ENCODE measurements at places on chromosomes 5 and 9.
A peak's percentile ranks its signal among the peaks of the same experiment; 100 is the strongest.

DNA sequence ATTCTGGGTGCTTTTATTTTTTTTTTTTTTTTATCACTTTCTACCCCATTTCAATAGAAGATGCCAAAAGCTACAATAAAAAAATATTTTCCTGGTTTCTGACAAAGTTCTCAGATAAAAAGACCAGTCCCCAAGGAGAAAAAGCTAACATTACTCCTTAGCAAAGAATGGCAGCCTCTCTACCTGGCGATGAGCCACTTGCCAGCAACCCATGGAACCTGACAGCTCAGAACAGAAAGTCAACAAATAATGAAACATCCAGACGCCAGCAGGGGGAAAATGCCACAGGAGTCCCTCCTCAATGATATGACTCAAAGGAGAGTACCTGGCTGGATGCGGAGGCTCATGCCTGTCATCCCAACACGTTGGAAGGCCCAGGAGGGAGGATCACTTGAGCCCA is 123.2 kb downstream of the MYO10 start:
- no peak for DNase-seq

- no peak for DNase-seq
These were observed 53.0 kb upstream of the PHYKPL start for GRCh38 chr5:178285399-178286225.

- DNase-seq = no peak
These were observed 10.6 kb downstream of the EGFL7 start for GRCh38 chr9:136673088-136673974.

GRCh38 chr5:19855031-19855430 is 133.0 kb downstream of the CDH18 start:
- no peak for DNase-seq

DNA sequence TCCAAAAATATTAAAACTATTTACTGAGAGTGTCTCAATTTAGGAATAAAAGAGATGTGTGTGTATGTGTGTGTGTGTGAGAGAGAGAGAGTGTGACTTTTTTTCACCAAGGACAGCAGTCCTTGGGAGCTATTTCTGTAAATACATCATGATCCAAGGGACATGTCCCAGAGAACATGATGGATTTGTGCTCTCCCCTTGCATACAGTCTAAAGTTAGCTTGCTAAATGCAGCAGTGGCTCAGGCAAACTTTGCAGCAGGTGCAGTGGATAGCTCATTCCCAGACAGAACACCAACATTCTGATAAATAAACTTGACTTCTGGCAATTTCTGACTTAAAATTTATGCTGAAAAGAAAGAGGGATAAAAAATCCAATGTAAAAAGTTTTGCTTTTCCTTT is 55.4 kb upstream of the SGCD start:
- no peak for DNase-seq

- DNase-seq = no peak
These were observed 69.0 kb downstream of the SCAMP1 start for GRCh38 chr5:78429332-78429980.

GRCh38 chr5:80346055-80346454 is 26.3 kb downstream of the SPZ1 start:
- peak; percentile 2 for DNase-seq

- DNase-seq = no peak
These were observed 4.6 kb upstream of the SLC9A3 start for GRCh38 chr5:528629-529511.

DNA sequence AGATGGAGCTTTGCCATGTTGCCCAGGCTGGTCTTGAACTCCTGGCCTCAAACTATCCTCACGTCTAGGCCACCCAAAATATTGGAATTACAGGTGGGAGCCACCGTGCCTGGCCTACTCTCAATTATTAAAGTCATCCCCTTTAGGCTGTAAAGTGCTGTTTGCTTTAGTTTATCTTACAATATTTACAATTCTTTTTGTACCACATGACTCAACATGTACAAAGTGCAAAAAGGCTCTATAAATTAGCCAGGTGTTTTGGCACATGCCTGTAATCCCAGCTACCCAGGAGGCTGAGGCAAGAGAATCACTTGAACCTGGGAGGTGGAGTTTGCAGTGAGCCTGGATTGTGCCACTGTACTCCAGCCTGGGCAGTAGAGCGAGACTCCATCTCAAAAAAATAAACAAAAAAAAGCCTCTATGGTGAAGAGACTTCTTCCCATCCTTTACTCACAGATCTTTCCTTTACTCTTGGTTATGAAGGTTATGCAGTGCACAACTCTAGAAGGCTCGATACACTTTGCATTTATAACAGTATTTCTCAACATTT is 28.5 kb upstream of the MLLT3 start:
- no peak for DNase-seq

- no peak for DNase-seq
These were observed 9.3 kb upstream of the COL5A1 start for GRCh38 chr9:134632329-134632728.

GRCh38 chr9:130030651-130031127 is 12.3 kb downstream of the FNBP1 start:
- no peak for DNase-seq

GRCh38 chr9:37968228-37968701 is 64.3 kb upstream of the SLC25A51 start:
- no peak for DNase-seq

DNA sequence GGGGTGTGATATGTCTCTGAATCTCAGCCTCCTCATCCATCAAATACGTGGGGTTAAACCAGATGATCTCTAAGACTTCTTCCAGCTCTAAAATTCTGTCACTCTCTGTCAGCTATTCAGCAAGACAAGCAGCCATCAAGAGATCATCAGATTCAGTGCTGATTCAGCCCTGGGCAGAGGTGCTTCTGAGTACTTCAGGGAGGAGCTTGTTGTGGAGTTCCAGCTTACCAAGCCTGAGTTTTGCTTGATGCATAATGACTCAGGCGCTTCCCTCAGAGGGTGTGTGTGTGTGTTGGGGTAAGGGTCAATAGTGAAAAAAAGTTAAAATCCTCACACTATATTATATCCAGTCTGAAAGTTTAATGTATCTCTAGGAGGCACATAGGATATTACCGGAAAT is 29.6 kb upstream of the TAF1L start:
- no peak for DNase-seq

DNA sequence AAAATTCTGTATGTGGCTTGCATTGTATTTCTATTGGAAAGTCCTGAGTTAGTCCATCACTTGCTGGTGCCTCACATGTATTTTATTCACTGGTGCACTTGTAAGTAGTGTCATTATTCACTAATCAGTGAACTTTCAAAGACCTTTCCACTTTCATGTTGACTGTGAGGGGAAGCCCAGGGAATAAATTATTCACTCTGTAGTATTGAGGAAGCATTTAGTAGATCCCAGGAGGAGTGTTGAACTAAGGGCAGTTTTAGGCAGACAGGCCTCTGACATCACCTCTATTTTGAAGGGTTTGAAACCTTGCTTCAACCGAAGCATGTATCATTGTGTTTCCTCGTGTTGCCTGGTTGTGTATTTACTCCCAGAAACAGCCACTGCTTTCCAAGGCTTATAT is 705.4 kb upstream of the RIOK2 start:
- DNase-seq = no peak

DNA sequence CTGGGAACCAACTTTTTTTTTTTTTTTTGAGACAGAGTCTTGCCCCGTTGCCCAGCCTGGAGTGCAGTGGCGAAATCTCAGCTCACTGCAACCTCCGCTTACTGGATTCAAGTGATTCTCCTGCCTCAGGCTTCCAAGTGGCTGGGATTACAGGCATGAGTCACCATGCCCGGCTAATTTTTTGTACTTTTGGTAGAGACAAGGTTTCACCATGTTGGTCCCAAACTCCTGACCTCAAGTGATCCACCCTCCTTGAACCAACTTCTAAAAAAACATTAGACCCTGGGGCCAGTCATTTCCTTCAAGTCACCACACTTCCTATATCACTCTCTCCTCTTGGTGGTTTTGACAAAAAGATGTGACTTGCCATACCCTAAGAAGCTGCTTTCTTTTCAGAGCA is 10.9 kb upstream of the SHROOM1 start:
- DNase-seq = no peak

DNA sequence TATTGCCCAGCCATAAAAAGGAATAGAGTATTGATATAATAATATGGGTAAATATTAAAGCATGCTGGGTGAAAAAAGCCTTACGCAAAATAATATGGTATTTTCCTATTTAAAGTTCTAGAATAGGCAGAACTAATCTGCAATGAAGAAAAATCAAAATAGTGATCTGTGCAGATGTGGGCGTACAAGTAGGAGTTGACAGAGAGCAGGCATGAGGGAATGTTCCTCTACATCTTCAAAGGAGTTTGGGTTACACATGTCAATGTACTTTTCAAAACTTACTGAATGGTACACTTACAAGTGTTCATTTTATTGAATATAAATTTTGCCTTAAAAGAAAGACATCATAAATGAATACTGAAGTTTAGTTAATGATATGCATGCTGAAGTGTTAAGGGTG is 33.0 kb upstream of the ZBED3 start:
- no peak for DNase-seq

DNA sequence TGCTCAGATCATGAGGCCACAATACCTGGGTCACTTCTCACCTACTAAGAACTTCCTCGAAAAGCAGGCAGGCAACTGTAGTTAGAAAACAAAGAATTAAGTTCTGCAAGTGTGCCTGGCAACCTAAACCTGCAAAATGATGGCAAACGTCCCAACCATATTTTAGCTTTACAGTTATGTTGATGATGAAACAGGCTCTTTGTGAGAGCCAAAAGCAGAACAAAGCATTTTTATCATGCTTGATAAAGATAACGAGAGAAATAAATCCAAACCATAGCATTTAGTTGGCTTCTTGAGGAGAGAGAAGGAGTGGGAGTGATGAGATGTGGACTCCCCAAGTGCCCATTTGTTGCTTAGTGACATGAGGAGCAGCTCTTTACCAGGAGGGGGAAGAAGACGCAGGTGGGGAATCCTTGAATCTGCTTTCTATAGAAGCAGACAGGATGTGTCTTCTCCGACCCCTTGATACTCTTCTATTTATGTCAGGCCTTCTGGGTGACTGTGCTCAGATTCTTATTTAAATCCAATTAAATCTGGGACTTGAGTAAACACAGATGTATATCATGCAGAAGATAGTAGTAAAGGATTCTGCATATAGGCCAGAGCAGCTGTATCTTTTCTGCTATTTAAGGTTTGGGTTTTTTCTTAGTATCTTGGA is 221.2 kb downstream of the TMEM167A start:
- no peak for DNase-seq

DNA sequence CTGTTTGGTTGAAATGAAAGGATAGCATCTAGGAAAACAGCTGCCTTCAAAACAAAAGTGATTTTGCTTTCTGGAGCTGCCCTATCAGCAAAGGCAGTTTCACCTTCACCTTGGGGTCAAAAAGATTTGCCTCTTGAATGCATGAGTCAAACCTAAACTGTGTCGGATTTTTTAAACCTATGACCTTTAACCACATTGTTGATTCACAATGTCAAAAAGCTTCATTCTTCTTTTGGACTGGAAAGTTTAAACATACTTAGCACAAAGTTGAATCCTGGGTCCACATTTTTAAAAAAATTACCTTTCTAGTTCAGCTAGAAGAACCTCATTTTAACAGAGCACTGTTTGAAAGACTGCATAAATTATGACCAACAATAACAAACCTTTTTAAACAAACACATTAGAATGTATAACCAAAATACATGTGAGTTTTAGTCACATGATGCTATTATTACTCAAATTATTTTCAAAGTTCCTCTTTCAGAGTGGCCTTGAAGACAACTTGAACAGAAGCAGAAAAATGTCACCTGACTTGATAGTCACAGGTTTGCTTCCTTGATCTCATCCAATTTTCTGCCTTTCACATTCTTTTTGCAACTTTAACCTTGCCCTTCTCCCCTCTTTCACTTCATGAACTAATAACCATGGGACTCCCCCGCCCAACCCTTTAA is 109.7 kb upstream of the LHFPL2 start:
- DNase-seq = no peak

DNA sequence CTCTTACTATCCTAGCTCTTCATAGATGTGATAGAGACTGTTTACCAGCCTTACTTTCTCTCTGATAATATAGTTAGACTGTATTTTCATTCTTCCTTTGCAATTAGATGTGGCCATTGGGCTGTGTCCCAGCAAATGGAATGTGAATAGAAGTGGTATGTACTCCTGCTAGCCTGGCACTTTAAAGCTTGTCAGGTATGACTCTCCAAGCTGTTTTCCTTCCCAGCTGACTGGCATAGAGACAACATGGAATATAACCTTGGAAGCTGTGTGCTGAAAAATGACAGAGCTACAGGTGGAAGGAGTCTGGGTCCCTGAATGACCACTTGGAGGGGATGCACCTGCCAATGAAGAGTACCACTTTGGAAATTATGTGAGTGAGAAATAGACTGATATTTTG is 116.2 kb downstream of the DIRAS2 start:
- no peak for DNase-seq

GRCh38 chr9:27626244-27627187 is 53.2 kb upstream of the C9orf72 start:
- no peak for DNase-seq

DNA sequence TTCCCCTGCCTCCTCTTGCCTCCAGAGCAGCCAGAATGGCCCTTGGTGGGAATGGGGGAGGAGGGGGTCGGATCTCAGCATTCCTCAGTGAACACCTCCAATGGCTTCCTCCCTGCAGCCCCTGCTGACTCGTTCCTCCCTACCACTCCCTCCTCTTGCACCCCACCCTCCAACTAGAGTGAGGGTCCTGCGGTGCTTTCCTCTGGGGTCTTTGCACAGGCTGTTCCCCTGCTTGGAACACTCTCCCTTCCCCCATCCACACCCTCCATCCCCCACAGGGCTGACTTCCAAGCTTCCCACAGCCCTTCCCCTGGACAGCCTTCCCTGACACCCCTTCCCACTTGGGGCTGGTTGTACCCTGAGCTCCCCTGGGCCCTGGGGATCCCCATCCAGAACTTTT is 70.4 kb upstream of the NEK6 start:
- DNase-seq = no peak

DNA sequence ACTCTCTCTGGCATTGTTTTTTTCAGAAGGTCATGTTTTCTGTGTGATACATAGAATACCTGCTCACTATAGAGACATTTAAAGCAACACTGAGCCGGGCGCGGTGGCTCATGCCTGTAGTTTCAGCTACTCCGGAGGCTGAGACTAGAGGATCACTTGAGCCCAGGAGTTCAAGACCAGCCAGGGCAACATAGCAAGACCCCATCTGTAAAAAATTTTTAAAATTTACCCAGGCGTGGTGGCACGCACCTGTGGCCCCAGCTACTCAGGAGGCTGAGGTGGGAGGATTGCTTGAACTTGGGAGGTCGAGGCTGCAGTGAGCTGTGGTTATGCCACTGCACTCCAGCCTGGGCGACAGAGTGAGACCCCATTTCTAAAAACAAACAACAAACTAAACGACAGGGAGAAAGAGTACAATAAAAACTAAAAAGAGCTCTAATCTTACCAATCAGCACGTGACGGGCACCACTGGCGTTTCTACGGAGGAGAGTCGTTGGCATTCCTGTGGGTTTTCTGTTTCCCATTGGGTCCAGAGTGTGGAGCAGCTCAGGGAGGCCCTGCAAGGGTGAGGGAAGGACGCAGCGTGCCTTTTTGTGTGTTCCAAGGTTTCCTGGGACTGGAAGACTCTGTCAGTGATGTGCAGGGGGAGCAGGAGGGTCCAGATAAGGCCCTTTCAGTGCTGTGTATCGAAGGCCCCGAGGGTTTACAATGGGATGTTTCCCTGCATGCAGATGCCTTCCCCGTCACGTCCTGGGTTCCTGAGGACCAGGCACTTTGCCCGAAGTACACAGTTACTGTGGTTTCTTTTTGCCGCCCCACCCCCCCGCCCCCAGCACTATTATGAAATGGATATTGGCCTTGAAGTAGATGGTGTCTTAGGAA is 7.2 kb upstream of the RNU6ATAC start:
- no peak for DNase-seq

Data from stimulated activated CD8-positive, alpha-beta memory T cell treated with anti-CD3 and anti-CD28 coated beads, Interleukin-2, amount 100 ng/mL, for 1 hour (primary cell).